Stimulated activated CD4-positive, alpha-beta T cell treated with anti-CD3 and anti-CD28 coated beads, Interleukin-4, amount 100 ng/mL, for 24 hours (primary cell): ENCODE measurements at places on chromosomes 12 and 14.

- no peak for DNase-seq
Observed at GRCh38 chr14:77825895-77826519, 26.1 kb downstream of the ADCK1 start.

DNA sequence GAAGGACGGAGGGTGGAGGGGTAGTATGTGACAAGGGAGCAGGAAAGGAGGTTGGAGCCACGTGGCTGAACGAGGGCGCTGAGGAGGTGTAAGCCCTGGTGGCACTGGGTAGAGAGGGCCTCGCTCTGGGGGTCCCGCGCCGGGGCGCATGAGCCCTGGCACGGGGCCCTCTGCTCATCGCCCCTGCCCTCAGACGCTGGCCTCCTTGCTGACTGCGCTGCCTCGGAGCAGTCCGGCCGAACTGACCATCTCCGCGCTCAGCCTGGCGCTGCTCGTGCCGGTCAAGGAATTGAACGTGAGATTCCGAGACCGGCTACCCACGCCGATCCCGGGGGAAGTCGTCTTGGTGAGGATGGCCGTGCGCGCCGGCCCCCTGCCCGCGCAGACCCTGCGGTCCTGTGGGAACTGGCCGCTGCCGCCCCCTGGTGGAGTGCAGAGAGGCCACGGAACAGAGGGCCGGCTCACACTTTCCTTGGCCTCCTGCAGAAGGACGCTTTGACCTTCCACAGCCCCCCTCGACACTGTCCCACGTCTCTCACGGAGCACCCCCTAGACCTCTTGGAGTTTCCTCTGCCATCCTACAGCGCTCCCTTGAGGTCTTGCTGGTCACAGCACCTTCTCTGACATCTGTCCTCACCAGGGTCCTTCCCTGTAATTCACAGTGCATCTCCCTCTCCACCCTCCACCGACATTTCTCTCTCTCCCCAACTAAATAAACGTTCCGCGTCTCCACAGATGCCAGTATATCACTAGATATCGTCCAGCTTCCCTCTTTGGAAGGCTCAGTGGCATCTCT, 10.5 kb downstream of the ARHGEF25 start:
- DNase-seq: peak; percentile 70

GRCh38 chr12:54249489-54249888, 30.4 kb downstream of the CBX5 start:
- DNase-seq: no peak

DNA sequence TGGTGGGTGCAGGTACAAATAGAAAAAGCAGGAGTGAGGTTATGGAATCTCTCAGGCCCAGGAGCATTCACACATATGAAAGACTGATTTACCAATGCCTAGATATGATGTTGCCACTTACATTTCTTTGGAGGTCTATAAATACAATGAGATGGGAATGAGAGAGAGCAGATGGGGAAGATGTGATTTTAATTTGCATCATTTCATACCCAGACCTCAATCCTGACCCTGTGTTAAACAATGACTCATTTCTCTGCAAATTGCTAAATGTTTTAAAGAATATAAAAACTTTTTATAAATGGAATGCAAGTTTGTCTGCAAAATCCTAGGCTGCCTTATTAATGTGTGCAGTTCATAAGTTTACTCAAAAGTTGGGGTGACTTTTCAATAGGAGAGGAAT, 38.6 kb upstream of the GNG2 start:
- DNase-seq: no peak

DNA sequence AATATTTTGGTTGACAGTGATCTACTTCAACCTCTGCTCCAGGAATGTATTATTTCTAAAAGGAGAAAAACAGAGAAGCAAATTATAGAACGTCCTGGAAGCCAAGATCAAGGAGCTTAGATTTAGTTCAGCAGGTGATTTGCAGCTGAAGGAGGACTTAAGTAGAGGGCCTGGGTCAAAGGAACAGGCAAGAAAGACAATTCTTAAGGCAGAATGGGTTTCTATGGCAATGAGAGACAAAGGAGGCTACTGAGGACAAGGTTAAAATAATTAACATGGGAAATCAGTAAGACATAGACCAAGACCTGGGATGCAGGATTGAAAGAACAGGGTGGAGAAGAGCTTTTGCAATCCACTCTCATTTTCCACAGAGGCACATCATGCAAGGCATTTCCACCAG, 2.4 kb upstream of the SNW1 start:
- no peak for DNase-seq

GRCh38 chr12:119994892-119995658, 6.0 kb downstream of the BICDL1 start:
- no peak for DNase-seq

DNA sequence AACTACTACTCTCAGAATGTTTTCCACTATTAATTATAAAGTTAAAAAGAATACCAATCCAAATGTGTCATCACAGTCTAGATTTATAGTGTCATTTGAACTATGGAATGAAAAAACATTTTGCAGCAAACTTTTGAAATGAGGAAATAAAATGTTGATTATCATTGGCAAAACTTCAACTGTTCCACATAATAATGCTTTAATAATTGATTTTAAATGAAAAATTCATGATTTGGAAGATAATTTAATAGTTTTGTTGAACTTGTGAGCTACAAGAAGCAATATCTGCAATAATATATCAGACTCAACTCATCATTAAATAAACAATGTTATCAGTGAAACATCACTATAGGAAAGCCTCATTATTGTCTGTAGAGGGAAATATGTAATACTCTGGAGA, 48.2 kb upstream of the DCN start:
- DNase-seq: no peak

DNA sequence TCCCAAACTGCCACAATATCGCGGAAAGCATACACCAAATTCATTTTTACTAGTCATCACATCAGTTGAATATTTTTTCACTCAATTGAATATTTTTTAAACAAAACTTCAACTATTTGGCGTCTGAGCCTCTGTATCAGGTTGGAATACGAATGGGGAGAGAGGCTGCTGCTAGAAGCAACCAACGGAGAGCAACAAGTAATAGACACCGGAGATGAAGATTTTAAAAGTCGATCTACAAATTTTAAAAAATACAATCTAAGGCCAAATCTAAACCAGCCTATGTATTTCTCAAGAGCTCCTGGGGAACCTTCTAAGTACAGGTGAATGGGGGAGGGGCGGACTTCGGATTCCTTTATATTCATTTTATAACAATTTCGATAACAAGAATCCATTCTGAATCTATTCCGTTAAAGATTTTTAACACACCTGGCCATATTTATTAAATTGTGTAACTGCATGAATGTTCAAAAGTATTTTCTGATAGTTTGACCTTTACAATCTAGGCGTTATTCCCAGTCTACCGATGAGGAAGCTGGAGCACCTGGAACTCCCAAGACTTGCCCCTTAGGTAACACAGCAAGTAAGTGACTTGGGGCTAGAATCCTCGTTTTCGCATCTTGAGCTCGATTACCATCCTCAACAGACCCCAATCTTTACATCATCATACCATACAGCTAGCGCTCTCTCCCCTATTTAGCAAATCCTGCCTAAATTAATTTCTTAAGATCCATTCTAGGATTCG, 1.2 kb downstream of the GNPNAT1 start:
- DNase-seq: no peak

- DNase-seq: no peak
Observed at GRCh38 chr14:23660290-23661226, 24.4 kb downstream of the DHRS2 start.

- DNase-seq: no peak
Observed at GRCh38 chr14:104353921-104354701, 215.7 kb downstream of the KIF26A start.

DNA sequence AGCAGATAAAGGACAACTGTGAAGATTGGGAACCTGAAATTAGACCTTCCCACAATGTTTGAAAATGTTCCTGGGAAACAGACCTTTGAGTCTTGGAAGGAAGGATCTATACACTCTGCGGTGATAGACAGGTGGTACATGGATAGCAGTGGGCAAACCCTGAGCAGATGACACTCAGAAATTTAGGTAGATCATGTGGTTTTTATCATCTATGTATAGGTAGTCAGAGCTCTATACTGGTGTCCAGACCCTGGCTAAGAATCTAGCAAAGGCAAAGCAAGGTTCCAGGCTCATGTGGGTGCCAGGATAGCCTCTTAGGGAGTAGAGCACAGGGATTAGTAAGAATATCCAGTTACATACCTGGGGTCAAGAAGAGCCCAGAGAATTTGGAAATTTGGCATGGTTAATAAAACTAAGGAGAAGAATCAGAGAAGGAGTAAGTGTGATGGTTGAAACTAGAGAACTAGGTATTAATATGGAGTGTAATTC, 331.2 kb upstream of the FBXO33 start:
- DNase-seq: no peak

DNA sequence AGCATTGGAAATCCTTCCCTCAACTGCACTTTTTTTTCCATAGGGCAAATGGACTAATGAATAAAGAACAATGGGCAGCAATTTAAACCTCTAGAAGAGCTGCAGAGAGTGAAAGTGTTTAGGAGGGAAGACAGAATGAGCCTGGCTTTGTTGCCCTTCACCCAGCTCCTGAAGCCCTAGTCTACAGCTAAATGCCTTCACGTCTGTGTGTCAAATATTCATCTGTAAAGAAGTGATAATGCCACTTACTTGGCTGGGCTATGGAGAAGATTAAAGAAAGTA, 45.6 kb downstream of the FLRT2 start:
- DNase-seq: no peak

GRCh38 chr14:86619726-86620125, 1089.8 kb downstream of the FLRT2 start:
- DNase-seq: no peak

DNA sequence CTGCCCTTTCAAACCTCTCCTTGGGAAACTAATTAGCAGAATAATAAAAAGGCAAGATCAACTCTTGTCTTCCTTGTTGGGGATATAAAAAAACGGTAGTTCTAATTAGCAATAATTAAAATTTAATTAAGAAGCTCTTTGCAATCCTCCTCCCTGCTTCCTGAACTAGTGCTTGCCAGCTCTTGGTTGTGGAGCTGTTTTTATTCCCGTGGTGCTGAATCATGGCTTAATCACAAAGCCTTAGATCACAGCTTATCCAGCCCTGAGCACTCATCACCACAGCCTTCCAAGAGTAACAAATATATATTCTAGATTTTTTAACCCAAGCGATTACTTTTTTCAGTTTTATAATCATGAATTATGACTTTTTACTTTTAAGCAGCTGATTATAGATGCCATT, 63.2 kb upstream of the INSM2 start:
- no peak for DNase-seq

DNA sequence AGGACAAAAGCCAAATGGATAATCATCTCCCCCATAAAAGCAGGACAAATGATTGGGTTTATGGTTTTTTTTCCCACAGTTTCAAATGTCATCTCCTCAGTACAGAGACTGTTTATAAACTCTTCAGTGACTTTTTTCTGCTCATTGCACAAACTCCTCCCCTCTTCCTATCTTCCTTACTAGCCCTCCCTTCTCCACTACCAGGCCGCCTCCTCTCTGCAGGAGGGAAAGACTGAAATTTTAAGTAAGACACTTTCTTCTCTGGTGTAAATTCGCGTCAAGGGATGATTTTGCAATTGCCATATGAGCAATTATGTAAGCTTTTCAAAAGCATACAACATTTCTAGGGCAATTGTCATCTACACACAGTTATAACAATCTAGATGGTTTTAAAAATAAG, 37.0 kb downstream of the BTG1 start:
- no peak for DNase-seq

- peak; percentile 30 for DNase-seq
Observed at GRCh38 chr12:51863933-51864832, 15.7 kb upstream of the FIGNL2 start.

- no peak for DNase-seq
Observed at GRCh38 chr12:54020591-54021405, 7.4 kb upstream of the HOXC6 start.

GRCh38 chr12:47207829-47208248, 128.1 kb upstream of the AMIGO2 start:
- DNase-seq: no peak

GRCh38 chr12:53232646-53233461, 845 bp upstream of the RARG start:
- DNase-seq: peak; percentile 39

GRCh38 chr14:85599939-85600338, 70.0 kb downstream of the FLRT2 start:
- DNase-seq: no peak

DNA sequence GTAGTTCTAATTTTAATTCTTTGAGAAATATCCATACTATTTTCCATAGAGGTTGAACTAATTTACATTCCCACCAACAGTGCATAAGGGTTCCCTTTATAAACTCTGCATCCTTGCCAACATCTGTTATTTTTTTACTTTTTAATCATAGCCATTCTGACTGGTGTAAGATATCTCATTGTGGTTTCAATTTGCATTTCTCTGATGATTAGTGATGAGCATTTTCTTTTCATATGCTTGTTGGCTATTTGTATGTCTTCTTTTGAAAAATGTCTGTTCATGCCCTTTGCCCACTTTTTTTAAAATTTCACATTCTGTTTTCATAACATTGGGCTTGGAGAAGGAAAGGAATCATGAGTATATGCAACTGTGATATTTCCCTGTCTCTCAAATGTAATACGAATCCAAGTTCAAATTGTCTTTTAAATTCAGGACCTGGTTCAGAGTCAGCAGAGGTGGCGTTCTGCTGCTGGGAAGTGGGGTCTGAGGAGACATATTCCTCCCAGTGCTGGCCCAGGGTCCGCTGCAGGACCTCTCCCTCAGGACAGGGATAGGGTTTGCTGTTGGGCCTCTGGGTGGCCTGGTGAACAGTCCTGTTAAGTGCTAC, 81.2 kb upstream of the ETV6 start:
- DNase-seq: no peak

- DNase-seq: no peak
Observed at GRCh38 chr14:83894568-83894967, 1635.4 kb upstream of the FLRT2 start.

GRCh38 chr12:145369-145960, 68.5 kb downstream of the SLC6A12 start:
- no peak for DNase-seq

GRCh38 chr12:49092086-49092815, 2.4 kb downstream of the DHH start:
- peak; percentile 72 for DNase-seq

- DNase-seq: no peak
Observed at GRCh38 chr12:56645201-56645716, 525 bp downstream of the ATP5F1B start.

DNA sequence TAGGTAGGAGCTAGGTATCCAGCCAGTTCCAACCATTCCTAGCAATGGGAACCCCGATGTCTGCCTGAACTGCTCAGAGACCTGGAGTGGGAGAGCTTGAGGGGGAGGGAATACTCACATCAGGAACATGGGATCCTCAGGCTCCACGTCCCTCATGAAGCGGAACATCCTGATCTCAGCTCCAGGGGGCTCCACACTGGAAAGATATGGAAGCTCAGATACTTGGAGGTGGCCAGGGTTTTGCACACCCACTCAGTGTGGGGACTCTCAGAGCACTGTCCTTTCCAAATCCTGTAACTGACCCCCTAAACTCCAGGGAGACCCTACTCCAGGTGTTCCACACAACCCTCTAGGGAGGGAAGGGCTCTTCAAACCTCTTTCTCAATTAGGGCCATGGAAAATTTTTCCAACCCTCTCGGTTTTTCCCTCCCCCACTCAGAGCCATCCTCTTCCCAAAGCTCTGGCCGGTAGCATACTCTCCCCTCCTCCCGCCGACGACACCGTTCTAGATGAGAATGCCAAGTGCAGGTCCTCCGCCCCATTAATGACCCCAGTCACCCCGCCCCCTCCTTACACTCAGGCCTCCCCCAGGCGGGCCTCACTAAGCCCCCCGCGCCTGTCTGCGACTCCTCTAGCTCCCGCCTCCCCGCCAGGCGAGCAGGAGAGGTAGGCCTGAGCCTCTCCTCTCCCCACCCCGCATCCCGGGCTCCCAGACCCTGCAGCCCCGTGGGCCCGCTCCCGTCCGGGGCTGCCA, 597 bp downstream of the MLF2 start:
- DNase-seq: peak; percentile 32

GRCh38 chr12:41967668-41968500, 176.8 kb downstream of the GXYLT1 start:
- no peak for DNase-seq
